BJ (cell line): ENCODE measurements at places on chromosomes 4 and X. TPM values are rescaled to one million over a fixed set of nuclear protein-coding genes. Genes with fewer than 3 reads are reported as not detected.

BMX gene
- polyA plus RNA-seq, result not detected in 2 replicates

WDR17 gene
- 0.10 and 0.15 TPM in 2 replicates for polyA plus RNA-seq

F8 gene
- 2.7 and 3.4 TPM in 2 replicates for polyA plus RNA-seq

CXCL10 gene
- polyA plus RNA-seq, result not detected in 2 replicates

TNMD gene
- not detected in 2 replicates for polyA plus RNA-seq
